Stimulated activated CD8-positive, alpha-beta memory T cell treated with anti-CD3 and anti-CD28 coated beads, Interleukin-4, amount 100 ng/mL, for 1 hour (primary cell): ENCODE measurements at places on chromosomes 16 and 17.

- DNase-seq: no peak
Observed at GRCh38 chr17:6981426-6981825, 14.4 kb upstream of the ALOX12 start.

DNA sequence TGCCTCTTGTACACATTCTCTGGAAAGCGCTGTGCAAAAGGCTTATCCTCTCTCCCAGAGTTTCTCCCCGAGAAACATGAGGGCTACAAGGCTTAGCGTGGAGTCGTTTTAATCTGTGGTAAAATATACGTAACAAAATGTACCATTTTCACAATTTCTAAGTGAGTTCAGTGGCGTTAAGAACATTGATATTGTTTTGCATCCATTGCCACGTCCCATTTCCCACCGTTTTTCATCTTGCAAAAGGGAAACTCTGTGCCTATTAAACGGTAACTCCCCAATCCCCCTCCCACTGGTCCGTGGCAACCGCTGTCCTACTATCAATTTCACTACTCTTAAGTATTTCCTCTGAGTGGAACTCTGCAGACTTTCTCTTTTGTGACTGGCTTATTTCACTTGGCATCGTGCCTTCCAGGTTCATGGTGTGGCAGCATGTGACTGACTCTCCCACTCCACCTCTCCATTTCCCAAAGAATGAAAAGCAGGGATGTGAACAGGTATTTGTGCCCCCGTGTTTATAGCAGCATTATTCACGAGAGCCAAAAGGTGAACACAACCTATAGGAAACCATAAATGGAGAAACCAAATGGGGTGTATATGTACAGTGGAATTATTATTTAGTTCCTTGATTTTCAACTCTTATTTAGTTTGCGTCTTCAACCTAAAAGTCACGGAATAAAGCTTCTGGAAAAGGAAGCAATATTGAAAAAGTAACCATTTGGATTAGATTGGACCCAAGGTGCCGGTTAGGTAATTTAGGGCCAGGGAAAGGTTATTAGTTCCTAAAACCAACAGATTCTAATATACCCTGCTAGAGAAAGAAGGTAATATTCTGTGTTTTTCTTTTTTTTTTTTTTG is 1.1 kb upstream of the USP32 start:
- DNase-seq: no peak

DNA sequence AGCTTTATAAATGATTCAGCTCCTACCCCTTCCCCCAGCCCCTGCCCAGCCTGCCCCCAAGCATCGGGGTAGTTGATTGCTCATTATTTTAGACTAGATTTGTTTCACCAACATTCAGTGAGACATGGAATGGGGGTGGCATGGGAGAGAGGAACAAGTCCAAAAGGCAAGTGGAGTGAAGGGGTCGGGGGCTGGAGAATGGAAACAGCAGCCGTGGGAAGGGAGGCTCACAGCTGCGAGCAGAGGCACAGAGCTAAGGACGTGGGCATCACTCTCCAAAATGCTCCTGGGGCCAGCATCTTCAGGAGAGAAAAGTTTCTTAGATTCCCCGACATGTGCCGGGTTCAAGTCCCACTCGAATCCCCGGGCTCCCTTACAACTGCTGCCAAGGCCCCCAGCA is 19.3 kb downstream of the PIPOX start:
- DNase-seq: no peak

DNA sequence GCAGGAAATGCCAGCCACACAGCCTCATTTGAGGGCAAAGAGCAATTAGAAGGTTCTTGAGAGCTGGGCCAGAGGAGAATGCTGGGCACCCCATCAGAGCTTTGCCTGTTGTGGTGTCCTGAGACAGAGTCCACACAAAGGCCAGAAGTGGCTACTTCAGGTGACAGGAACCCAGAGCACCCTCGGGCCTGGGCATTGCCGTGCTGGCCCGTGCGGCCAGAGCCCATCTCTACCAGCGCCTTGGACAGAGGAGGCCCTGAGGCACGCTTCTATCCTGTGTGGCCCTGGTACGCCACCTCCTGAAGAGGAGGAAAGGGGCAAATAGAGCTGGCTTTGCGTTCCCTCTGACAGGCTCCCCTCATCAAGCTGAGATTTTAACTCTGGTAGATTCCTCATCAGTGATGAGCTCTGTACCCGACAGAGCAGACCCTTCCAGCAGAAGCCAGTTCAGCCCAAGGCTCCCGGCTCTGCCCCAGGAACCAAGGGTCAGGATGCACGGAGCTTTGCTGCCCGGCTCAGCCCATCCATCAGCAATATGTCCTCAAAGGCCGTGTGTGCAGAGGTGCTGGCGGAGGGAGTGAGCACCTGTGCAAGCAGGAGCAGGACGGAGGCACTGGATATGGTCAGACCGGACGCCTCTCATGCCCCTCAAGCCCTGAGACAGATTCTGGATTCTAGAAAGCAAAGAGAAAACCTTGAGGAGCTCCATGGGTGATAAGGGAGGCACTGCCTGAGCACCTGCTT is 3.4 kb upstream of the RASD1 start:
- DNase-seq: no peak

DNA sequence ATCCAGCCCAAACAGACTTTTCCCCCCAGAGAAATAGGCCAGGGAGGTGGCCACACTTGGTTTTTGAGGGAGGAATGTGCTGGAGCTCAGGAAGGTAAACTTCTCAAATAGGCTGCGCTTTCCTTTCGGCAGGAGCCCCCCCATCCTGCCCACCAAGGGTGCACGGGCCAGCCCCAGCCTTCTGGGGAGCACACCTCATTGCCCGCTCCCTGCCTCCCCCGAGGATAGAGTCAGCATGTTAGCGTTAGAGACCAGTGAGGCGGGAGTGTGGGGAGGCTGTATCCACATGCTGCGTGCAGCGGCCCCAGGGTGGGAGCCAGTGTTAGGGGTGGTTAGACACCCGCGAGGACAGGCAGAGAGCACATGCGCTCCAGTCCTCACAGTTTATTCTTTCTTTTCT is 42.3 kb downstream of the PIPOX start:
- no peak for DNase-seq

DNA sequence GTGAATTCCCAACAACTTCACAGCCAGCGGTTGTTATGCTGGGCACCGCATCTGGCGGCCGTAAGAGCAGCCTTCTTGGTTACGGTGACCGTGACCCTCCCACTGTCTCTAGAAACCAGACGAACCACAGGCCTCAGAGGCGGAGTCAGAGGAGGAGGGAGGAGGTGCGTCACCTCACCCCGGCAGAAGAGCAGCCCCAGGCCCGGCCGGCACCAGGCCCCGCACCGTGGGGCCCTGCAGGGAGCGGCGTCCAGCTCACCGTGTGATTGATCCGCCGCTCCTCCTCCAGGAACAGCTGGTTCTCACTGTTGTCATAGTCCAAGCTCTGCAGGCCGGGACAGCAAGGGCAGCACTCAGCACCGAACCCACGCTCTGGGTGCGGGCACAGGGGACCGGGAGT is 13.7 kb downstream of the CLCN7 start:
- no peak for DNase-seq

- DNase-seq: no peak
Observed at GRCh38 chr17:80236911-80237310, 16.7 kb downstream of the SLC26A11 start.

DNA sequence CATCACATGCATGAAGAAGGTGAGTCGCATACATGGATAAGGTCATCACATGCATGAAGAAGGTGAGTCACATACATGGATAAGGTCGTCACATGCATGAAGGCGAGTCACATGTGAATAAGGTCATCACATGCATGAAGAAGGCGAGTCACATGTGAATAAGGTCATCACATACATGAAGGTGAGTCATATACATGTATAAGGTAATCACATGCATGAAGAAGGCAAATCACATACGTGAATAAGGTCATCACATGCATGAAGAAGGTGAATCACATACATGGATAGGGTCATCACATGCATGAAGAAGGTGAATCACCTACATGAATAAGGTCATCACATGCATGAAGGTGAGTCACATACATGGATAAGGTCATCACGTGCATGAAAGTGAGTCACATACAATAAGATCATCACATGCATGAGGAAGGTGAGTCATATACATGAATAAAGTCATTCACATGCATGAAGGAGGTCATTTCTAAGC is 105.1 kb upstream of the SDK2 start:
- DNase-seq: no peak

- DNase-seq: no peak
Observed at GRCh38 chr16:67865318-67865717, 7.5 kb upstream of the EDC4 start.

DNA sequence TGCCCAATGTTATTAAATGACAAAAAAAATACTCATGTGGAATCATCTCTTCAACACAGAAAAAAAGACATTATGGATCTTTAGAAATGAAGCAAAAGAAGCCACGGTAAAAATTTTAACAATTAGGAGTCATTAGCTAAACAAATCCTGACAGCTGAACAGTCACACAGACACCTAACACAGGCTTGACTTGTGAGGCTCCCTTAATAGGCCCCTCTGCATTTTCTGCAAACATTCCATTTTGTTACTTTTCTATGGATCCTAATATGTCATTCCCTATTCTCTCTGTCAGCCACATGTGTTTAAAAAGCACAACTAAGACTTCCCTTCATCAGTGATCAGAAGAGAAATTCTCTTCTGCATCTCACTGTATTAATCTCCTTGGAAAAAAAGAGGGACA is 1331.5 kb downstream of the CDH8 start:
- no peak for DNase-seq

DNA sequence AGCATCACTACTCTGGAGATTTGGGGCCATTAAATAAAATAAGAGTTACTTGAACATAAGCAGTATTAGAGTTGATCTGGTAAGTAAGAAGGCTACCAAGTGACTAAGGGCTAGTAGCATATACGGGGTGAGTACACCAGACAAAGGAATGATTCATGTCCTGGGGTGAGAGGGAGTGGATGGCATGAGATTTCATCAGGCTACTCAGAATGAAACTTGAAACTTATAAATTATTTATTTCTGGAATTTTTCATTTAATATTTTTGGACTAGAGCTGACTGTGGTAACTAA is 2.3 kb downstream of the SLFN5 start:
- DNase-seq: no peak

GRCh38 chr16:71242601-71243000 is 12.1 kb upstream of the HYDIN start:
- DNase-seq: no peak

- no peak for DNase-seq
Observed at GRCh38 chr16:54112451-54113206, 174.0 kb downstream of the IRX3 start.

- no peak for DNase-seq
Observed at GRCh38 chr17:51508048-51508447, 247.7 kb downstream of the UTP18 start.

- DNase-seq: no peak
Observed at GRCh38 chr17:57355090-57355859, 99.0 kb downstream of the MSI2 start.

DNA sequence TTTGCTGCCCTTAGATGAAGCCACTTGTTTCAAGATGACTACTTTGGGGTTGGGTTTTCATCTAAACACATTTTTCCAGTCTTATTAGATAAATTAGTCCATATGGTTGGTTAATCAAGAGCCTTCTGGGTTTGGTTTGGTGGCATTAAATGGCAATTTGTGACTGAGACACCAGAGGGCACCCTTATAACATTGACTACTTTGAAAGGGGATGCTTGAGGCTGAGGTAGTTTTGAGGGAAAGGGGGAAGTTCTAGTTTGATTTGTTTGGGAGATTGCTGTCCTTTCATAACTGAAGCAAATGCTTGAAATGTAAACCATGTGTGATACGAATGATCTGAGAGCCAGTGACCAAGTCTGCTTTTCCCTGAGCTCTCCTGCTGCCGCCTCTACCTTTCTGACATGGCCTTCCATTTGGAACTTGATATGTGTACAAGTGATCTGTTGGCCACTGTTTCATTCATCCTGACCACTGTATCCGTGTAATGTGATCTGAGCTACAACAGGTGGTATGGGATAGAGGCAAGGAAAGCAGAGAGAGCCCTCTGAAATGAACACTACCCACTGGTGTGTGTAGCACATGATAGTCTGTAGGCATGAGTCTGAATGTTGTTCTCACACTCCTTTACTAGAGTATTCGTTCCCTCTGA is 5.8 kb upstream of the RARA start:
- DNase-seq: no peak

GRCh38 chr17:63516910-63517824 is 6.0 kb upstream of the KCNH6 start:
- DNase-seq: no peak

GRCh38 chr17:2634361-2634960 is 41.0 kb downstream of the PAFAH1B1 start:
- no peak for DNase-seq

DNA sequence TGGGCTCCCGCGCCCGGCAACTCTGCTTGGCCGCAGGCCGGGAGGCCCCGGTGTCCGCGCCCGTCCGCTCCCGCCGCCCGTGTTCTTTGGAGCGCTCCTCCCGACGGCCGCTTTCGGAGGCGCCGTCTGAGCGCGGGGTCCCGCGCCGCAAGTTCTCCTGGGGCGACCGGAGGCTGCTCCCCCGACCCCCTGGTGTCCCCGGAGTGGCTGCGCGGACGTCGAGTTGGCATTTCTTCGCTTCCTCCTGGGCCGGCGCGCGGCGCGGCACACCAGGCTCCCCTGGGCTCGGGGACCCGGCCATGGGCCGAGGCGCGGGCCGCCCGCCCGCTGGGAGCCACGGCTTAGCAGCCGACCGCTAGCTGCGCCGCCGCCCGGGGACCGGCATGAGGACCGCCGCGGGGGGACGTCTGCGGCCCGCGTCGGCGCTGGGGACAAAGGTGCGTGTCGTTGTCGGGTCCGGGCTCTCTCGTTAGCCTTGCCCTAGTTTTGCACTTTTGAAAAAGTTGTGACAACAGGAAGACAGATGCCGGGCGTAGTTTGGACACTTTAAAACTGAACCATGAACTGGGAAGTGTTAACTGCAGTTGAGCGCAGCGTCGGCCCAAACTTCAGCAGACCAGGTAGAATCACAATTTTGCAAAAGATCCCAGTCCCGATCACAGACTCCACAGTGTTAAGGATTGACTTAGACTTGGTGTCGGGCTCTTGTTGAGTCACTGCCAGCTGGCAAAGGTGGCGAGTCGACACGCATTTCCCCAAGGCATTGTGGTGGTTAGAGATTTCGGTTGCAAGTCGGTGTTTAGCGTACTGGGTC is 700 bp downstream of the UBN1 start:
- DNase-seq: no peak

- no peak for DNase-seq
Observed at GRCh38 chr17:29577001-29577370, 8.5 kb downstream of the TP53I13 start.

GRCh38 chr17:80256034-80256350 is 4.7 kb upstream of the RNF213 start:
- no peak for DNase-seq

GRCh38 chr17:54172096-54172984 is 349.6 kb downstream of the KIF2B start:
- DNase-seq: no peak

DNA sequence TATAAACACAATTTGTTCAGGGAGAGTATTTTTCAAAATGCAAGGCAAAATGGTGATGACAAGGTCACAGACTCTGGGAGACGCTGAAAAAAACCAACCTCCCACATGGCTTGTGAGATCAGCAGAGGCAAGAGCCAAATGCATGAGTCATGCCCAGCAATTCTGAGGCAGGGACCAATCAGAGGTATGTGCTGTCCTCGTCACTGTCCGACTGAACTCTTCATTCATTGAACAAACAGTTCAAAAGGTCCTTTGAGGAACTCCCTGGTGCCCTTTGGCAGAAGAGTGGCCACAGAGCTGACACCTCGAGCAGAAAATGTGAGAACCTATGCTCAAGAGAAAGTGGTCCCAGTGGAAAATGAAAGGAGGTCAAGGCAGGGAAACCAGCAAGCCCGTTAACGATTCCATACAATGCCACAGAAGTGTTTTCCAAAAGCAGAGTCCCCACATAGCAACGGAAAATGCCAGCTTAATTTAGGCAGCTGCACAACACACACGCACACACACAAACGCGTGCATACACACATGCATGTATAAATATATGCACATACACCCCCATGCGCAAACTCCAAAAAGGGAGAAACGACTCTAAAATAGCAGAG is 50.9 kb downstream of the CDH11 start:
- DNase-seq: no peak
